Midbrain (tissue), 1 donor: ENCODE measurements at places on chromosomes 12 and 14.
A peak's percentile ranks its signal among the peaks of the same experiment; 100 is the strongest.

- DNase-seq = no peak
Measured at GRCh38 chr14:104712881-104713734, 10.9 kb upstream of the ADSS1 start.

- no peak for DNase-seq
Measured at GRCh38 chr12:64943686-64944085, 119.2 kb downstream of the TBC1D30 start.

- DNase-seq = no peak
Measured at GRCh38 chr14:105241641-105242040, 6.7 kb upstream of the BTBD6 start.

DNA sequence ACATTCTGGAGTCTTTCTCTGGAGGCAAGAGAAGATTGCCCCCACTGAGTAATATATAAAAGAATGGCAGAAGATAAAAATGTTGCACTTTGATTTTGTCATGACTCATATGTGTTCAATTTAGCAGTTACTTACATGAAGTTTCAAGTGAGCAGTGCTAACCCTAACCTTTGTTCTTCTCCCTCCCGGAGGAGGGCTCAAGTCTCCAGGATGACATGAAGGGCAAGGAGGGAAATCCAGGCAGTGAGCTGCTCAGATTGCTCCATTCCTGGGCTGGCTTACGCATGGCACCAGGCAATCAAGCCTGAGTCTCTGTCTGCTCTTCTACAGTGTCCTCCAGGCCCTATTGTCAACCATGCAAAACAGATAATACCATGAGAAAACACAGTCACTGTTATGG is 322.3 kb downstream of the DUSP6 start:
- DNase-seq = no peak

- DNase-seq = no peak
Measured at GRCh38 chr14:30006695-30007094, 79.0 kb upstream of the PRKD1 start.

GRCh38 chr14:61153431-61153830 is 127.7 kb downstream of the TMEM30B start:
- DNase-seq = no peak

- no peak for DNase-seq
Measured at GRCh38 chr12:95179011-95179410, 38.3 kb downstream of the FGD6 start.

- no peak for DNase-seq
Measured at GRCh38 chr14:64298773-64299172, 4.6 kb upstream of the ESR2 start.

DNA sequence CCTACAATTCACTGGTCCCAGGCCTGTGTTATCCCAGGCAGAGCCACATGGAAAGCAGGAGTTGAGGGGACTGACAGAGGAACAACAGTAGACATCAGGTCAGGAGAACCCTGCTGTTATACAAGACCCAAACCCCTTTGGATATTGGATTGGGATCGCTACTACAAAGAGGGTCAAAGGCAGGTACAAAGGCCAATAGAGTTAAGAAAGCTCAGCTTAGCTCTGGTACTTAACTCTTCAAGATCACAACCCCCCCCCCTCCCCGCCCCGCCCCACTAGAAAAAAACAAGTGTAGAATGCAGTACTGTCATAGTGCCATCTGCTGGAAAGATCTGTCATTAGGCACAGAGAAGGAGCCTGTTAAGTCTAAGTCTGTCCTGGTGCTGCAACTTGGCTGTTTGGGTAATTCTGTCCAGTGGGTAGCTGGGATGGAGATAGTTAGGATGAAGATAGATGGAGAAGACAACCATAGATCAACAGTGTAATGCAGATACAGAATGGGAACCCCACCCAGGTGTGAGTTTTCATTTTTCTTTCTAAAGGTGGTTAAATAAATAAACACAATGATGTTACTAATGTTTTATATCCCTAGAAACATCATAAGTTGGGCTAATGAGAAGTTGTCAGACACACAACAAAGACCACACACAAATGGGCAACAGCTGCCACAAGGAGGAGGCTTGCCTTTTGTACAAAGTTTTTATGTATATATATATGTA is 17.2 kb downstream of the REM2 start:
- peak; percentile 36 for DNase-seq

DNA sequence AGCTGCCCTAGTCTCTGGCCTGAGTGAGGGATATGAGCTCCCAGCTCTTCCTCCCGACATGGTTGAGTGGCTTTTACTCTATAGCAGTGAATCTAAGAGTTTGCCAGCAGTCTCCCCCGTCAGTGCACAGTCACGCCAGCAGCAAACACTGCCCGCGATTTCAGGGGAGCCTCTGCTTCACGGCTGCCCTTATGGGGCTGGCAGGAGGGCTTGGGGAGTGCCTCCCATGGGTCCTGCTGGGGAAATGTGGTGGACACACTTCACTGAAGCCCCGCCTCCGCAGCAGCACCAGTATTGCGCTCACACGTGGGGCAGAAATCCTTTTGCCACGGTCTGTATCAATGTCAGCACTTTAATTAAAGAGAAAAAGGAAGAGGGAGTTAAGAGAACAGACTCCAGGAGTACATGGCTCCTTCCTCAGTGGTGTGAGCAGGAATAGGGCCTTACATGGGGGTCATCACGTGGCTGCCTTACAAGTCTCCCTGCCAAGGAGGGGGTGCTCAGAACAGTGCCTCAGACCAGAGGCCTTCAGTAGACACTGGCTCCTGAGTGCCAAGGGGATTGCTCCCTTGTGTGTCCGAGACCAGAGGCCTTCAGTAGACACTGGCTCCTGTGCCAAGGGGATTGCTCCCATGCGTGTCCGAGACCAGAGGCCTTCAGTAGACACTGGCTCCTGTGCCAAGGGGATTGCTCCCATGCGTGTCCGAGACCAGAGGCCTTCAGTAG is 55.7 kb downstream of the SFSWAP start:
- DNase-seq = no peak

DNA sequence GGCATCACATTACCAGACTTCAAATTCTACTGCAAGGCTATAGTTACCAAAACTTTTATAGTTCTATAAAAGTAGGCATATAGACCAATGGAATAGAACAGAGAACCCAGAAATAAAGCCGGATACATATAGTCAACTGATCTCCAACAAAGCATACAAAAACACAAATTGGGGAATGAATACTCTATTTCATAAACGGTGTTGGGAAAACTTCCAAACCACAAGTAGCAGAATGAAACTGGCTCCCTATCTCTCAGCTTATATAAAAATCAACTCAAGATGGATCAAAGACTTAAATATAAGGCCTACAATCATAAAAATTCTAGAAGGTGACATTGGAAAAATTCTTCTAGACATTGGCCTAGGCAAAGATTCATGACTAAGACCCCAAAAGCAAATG is 187.9 kb upstream of the PLXNC1 start:
- no peak for DNase-seq

DNA sequence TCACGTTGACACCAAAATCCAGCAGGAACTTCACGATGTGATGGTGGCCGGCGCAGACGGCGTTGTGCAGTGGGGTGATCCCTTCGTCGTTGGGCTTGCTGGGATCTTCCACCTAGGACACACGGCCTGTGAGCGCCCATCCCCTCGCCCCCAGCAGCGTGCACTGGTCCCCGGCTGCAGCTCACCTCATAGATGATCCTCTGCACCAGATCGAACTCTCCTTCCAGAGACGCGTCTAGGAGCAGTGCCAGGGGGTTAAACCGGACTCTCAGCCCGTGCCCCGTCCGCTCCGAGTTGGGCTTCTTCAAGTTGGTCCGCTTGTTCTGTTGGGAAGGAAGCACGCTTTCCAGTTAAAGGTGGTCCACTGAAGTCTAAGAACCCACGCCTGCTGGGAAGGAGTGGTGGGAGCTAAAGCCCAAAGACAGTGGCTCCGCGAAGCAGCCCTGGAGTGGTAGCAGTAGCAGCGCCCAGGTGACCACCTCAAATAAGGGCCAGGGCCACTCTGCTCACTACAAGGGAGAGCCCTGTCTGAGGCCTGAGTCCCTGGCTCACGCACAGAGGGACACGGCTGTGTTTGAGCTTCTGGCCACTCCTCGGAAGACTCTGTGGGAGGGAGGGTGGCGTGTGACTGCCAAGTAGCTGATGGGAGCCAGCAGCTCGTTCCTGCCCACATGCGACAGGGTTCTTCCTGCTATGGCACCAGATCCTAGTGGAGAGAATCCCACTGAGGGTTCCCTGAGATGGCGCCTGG is 23.3 kb downstream of the ZFYVE21 start:
- DNase-seq = peak; percentile 13

DNA sequence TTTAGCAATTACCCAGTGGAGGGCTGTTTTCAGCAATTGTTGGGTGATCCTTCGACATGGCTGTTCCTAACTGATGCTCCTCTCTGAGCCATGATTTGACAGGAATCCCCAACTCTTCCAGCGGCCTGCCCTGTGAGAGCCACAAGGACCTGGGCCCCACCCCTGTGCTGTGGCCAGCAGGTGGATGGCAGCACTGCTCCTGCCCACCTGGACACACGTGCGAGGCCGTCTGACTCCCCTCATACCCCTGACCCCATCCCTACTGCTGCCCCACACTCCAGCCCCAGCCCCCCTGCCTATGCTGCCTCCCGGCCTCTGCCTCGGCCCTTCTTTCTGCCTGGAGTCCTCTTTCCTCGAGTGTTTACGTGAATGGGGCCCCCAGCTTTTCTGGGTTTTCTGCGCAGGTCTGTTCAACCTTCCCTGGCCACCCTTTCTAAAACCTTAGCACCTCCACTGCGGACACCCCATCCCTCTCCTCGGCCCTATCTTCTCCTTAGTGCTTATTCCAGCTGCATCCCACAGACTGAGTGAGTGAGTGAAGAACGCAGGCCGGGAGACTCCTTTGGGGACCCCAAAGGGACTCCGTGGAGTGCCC is 111.4 kb downstream of the DICER1 start:
- DNase-seq = no peak

- DNase-seq = no peak
Measured at GRCh38 chr14:24194186-24194872, 912 bp downstream of the TM9SF1 start.

DNA sequence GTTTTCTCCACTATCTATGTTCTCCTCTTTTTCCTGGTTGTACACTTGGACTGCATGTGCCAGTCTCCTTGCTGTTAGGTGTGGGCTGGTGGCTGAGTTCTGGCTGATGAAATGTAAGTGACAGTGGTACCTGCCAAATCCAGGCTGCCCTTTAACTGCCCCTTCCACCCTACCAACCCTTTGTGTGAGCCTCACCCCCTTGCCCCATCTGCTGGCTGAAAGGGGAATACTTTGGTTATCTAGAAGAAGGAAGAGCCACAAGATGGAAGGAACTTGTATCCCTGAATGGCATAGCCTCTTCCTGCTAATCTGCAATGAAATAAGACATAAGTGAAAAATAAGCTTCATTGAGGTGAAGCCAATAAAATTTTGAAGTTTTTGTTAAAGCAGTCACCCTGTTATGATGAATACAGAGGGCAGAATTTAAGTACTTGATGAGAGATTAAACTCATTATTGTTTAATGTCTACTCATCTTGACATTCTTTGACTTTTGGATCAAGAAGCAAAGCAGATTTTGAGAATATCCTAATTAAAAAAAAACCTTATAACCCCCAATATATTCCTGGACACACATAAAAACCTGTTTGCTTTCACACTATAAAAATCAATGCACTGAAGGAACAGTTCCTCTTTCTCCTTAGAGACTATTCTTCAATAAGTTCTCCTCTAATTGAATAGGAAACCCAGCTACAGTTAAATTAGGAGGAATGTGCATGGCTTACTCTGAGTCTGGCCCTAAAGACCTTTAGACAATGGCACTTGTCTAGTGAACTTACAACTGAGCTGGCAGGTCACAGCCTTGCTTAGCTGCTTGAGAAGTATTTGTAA is 262.6 kb upstream of the BTG1 start:
- no peak for DNase-seq

GRCh38 chr12:33671676-33672075 is 232.1 kb upstream of the SYT10 start:
- no peak for DNase-seq

- DNase-seq = no peak
Measured at GRCh38 chr12:113299619-113300237, 35.2 kb downstream of the SLC8B1 start.

- no peak for DNase-seq
Measured at GRCh38 chr12:65902500-65902899, 78.2 kb downstream of the HMGA2 start.

GRCh38 chr14:90452366-90452765 is 55.5 kb downstream of the CALM1 start:
- no peak for DNase-seq

GRCh38 chr12:66304296-66304900 is 2.1 kb downstream of the HELB start:
- no peak for DNase-seq

DNA sequence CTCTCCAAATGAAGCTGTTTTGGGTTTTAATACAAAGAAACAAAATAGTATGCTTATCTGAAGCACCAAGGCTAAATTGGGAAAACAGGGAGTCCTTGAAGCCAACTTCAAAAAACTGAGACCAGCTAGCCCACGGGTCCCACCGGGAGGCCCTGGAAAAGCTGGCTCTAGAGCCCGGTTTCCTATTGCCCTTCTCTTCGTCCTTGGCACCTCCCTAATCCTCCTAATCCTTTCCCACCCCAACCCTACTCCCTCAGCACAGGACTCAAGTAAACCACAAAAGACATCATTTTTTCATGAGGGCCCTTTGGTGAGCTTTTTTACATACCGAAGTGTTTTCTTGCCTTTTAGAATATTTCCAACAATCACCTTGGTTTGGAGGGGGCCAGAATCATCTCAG is 11.3 kb downstream of the LRRC74A start:
- no peak for DNase-seq

- DNase-seq = no peak
Measured at GRCh38 chr12:58395470-58395869, 454.1 kb downstream of the ATP23 start.

GRCh38 chr12:95998611-95999286 is 2.6 kb upstream of the HAL start:
- peak; percentile 79 for DNase-seq

DNA sequence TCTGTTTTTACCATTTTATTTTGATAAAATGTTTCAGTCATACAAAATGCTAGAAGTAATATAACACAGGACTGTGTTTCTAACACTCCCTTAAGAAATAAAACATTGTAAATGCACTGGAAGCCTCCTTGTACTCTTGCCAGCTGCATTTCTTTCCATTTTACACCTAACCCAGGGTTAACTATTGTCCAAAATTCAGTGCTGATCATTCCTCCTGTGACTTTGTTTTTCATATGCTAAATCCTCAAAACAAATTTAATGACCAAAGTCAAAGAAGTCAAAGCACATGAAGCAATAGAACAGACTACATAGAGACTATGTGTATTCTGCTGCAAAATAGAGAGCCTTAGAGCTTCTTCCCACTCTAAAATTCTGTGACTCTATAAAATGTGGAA is 420.3 kb upstream of the PRICKLE1 start:
- no peak for DNase-seq

GRCh38 chr14:74907744-74908143 is 15.3 kb downstream of the RPS6KL1 start:
- DNase-seq = no peak

GRCh38 chr14:75523771-75524171 is 1.5 kb downstream of the BATF start:
- no peak for DNase-seq

GRCh38 chr12:92950011-92950410 is 20.9 kb upstream of the EEA1 start:
- no peak for DNase-seq

DNA sequence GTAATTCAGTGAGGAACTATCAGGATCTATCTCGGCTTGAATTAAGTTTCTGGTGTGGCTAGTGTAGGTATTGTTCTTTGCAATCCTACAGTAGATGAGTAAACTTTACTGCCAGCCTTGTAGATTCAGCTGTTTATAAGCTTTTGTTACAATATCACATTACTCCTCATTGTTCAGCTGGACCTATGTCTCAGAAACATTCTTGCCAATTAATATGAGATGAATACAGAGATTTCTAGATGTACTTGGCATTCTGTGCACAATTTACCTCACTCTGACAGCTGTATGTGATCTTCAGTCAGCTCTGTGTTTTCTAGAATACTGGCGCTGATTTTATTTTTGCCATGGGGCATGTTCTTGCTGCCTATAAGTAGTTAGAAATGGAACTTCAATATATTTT is 55.7 kb downstream of the METTL25 start:
- DNase-seq = no peak
